NCI-H1417 treated with DMSO at 0.1 percent for 48 hours (cell line): ENCODE measurements at places on chromosomes 2 and 18.
A peak's percentile ranks its signal among the peaks of the same experiment; 100 is the strongest.

DNA sequence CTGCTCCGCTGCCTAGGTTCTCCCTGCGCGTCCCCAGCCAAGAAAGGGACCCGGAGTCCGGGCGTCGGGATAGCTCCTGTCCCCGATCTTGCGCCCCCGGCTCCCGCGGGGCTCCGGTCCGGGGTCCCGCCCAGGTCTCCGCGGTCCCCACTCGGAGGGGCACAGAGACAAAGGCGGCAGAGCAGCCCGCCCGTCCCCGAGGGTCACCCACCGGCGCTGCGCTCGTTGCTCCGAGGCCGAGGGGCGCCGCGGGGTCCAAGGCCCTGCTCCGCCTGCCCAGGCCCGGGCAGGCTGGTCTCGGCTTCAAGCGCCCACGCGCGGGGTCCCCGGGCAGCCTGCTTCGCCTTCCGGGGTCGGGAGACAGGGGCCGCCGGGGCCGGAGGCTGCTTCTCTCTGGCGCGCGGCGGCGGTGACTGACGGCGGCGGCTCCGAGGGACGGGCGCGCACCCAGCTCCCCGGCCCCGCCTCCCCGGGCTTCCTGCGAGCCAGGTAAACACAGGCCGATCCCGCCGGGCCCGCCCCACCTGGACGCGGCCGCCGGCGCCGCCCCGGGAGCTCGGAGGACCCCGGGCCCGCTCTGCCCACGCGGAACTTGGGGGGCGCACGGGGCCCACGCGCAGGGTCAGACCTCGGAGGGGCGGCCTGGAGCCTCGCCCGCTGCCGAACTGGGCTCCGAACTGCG, at the start of gene MBP:
Gene MBP, minus strand, starts transcription at position 415 of the 682 bp plus-strand sequence. CDS start 27,522 bp downstream, outside the sequence.
- DNase-seq = no peak

DNA sequence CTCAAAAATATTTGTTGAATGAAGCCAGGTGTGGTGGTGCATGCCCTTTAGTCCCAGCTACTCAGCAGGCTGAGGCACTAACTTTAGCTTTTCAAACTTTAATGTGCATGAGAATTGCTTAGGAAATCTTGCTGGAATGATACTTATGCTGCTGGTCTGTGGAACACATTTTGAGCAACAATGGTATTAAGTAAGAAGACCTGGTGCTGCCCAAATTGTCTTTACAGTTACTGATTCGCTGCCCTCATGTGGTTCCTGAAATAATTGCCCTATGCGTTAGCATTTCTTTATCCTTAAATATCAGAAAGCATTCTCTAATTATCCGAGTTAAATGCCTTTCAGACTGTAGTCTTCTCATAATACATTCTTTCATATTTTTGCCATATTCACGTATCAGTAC, 76.0 kb upstream of the SESTD1 start:
- no peak for DNase-seq

GRCh38 chr2:56285224-56285623, 101.4 kb downstream of the CCDC85A start:
- DNase-seq = no peak

- no peak for DNase-seq
These were observed 324.8 kb upstream of the CHAC2 start for GRCh38 chr2:53442783-53443182.

DNA sequence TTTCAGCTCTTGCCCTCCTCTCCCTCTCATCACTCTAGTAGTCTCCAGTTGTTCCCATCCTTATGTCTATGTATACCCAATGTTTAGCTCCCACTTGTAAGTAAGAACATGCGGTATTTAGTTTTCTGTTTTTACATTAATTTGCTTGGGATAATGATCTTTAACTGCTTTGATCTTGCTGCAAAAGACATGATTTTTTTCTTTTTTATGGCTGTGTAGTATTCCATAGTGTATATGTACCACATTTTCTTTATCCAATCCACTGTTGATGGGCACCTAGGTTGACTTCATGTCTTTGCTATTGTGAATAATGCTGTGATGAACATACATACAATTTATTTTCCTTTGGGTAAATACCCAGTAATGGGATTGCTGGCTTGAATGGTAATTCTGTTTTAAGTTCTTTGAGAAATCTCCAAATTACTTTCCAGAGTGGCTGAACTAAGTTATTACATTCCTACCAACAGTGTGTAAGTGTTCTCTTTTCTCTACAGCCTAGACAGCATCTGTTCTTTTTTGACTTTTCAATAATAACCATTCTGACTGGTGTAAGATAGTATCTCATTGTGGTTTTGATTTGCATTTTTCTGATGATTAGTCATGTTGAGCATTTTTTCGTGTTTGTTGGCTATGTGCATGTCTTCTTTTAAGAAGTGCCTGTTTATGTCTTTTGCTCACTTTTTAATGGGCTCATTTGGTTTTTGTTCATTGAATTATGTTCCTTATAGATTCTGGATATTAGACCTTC, 179.6 kb upstream of the SLC39A10 start:
- no peak for DNase-seq

- DNase-seq = no peak
These were observed 625 bp downstream of the ARPC2 start for GRCh38 chr2:218217360-218218267.

- DNase-seq = no peak
These were observed 5.3 kb downstream of the NEU4 start for GRCh38 chr2:241814393-241814642.

DNA sequence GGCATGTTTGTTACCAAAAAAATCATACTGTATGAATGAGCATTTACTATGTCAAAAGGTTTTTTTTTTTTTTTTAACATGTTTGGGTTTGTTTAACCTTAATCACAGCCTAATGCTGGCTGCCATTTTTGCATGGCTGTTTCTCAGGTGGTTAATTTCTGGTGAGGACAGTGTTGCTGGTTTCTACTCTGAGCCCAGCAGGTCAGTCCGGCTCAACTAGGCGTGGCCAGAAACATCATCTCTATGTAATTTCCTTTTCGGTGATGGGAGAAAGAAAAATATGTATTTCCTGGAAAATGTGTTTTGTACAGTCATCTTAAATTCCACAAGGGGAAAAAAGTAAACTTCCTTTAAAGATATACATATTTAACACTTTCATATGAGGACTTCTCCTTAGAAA, 24.9 kb upstream of the BZW1 start:
- peak; percentile 12 for DNase-seq

GRCh38 chr2:61288070-61288841, 126.3 kb downstream of the C2orf74 start:
- DNase-seq = no peak

- DNase-seq = no peak
These were observed 371 bp upstream of the LCLAT1 start for GRCh38 chr2:30446602-30447148.

DNA sequence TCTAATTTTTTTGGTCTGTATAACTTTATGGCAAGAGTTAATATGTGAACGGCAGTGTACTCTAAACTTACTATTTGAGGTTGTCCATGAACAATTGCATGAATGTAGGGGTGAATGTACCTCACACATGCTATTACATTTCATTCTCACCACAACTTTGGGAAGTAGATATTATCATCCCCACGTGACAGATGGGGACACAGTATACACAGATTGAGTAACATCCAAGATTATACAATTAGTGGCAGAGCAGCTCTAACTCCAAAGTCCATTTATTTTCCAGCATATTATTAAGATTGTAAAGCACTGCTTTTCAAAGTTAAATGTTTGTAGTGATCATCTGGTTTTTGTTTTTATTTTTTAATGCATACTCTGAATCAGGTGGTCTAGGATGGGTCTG, 622.1 kb upstream of the ZEB2 start:
- DNase-seq = no peak

DNA sequence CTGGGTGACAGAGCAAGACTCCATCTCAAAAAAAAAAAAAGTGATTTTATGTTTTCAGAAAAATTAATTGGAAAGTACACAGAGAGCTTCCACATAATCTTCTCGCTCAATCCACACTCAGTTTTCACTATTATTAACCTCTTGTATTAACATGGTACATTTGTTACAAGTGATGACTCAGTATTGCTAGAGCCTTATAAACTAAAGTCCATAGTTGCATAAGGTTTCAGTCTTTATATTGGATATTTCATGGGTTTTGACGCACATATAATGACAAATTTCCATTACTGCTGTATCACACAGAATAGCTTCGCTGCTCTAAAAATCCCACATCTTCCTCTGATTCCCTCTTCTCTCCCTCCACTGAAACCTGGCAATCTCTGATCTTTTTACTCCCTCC, 603.5 kb downstream of the XIRP2 start:
- DNase-seq = no peak

DNA sequence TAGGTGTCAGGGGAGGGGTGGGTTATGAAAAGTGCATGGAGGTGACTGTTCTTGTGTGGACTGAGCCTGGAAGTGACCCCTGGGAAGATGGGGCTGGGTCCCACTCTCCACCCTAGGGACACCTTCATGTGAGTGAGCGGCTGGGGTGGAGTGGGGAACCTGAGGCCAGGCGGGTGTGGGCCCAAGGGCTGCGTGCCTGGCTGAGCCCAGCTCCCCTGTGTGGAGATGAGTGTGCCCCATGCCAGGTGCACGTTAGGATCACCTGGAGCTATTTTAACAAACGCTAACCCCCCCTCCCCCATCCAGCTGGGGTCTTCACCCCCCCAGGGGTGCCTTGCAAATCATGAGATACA, 26.5 kb downstream of the ZAP70 start:
- DNase-seq = no peak

- no peak for DNase-seq
These were observed 16.8 kb upstream of the ATP8B1 start for GRCh38 chr18:57819671-57820460.

- no peak for DNase-seq
These were observed 79.2 kb downstream of the ZNF532 start for GRCh38 chr18:58943896-58944295.

DNA sequence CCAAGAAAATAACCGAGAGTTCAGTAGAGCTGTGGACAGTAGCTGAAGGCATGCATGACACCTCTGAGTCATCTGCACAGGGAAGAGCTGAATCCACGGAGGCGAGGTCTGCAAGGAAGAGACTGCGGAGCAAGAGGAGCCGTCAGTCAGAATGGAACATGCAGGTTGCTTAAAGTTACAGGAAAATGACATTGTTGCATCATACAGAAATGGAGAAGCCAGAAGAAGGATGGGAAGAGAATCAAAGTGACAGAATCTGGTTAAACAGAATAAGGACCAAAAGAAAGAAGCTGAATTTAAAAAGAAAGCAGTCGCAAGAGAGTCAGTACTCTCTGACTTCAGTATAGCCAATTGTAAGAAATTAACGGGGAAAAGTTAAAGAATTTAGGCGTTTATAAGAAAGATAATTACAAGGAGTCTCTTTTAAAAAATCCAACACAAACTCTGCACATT, 533.8 kb downstream of the ADCYAP1 start:
- DNase-seq = no peak

- no peak for DNase-seq
These were observed 16.4 kb downstream of the EDAR start for GRCh38 chr2:108972663-108973062.

DNA sequence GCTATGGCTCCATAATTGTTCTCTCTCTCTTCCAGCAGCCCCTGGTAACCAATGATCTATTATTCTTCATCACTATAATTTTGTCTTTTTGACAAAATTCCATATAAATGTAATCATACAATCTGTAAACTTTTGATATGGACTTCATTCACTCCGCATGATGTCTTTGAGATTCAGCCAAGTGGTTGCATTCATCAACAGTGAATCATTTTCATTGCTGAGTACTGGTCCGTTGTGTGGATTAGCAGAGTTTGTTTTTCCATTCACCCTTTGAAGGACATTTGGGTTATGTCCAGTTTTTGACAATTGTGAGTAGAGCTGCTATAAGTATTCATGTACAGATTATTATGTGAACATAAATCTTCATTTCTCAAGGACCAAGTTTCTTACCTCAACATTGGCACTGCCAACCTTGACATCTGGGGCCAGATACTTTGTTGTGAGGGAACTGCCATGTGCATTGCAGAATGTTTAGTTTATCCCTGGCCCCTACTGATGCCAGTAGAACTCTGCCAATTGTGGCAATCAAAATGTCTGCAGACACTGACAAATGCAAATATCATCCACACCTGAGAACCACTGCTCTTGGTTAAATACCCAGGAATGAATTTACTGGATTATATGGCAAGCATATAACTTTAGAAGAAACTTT, 48.4 kb upstream of the BCL2L11 start:
- DNase-seq = no peak

- no peak for DNase-seq
These were observed 123.2 kb downstream of the EPHA4 start for GRCh38 chr2:221448844-221449390.

DNA sequence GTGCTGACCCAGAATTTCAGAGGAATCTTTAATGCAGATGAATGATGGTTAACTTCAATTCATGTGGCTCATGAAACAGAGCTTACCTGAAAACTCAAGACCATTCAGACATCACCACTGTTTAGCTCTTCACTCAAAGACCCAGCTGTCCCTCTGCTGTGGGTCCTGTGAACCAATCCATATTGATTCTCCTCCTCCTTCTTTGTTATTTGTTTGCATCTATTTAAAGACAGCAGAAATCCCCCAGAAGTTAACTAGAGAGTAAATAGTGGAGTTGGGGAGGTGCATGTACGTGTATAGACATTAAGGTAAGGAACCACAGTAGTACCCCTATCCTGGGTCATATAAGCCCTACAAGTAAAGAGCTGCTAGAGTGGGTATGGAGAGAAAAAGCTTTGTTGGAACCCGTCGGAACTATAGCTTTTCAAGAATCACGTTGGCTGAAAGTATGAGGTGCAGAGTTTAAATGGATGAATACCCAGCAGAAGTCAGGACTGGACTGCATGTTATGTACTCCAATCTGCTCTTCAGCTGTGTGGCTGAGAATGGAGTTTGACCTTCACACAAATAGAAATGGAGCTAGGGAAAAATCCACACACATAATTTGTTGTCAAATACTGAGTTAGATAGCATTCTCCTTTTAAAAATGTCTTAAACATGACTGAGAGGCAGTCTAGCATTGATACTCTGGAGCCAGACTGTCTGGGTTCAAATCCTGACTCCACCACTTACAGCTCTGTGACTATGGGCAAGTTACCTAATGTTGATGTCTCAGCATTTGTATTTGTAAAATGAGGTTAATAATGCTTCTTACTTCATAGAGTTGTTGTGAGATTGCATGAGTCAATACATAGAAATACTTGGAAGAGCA, 81.7 kb upstream of the HK2 start:
- no peak for DNase-seq

DNA sequence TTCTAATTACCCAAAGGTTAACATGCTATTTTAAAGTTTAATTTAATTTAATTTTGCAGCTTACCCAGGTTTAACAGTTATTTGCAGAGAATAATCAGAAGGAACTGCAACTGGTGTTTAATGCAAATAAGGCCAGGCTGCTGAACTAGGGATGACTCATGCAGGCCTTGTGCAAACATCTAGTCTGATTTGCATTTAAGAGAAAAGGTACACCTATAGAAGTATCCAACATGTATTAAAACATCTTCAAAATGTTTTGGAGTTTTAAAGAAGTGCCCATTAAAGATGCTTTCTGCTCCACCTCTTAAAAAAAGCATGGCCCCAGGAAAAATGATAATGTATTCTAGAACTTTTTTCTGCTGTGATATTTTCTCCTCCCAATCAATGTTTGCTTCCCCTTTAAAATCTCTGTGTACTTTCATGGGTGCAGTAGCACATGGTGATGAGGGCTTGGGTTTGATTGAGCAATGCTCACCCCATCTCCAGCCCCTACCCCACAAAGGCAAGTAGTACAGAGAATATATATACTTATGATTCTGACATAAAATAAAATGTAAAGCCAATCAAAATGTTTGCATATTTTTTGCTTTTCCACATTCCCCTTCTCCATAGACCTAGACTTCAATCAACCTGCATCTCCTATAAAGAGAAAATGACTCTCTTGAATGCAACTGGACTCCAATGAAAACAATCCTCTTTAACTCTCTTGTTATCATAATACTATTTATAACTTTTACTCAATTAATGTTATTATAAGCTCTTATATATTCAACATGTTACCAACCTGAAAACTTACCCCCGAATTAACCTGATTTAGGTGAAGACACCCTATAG, 54.1 kb downstream of the ATP8B1 start:
- DNase-seq = peak; percentile 90
